ENCODE measurements at places on chromosomes 2 and 18.

- peak; percentile 62 for DNase-seq
Observed at GRCh38 chr2:109125593-109126500, 3.2 kb upstream of the SH3RF3 start.

DNA sequence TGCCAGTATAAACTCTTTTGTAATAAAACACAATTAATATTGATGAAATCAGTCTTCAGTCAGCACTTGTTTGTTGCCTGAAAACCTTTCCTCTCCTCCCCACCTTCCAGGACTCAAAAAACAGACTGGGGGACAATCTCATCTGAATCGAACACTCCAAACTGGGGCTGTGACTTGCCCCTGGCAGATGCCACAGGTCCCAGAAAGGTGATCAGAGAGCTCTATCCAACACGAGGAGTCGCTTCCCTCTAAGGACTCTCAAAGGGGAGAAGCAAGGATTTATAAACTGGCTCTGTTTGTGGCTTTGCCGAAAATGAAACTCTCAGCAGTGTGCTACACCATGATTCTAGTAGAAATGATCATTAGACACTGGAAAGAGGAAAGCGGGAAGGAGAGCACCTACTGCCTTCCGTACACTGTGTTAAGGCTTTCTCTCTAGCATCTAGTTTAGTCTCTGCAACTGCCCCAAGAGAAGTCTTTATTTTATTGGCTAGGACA lies 199.2 kb downstream of the TGIF1 start:
- DNase-seq: peak; percentile 45

GRCh38 chr2:167132906-167133555 lies 244.8 kb downstream of the XIRP2 start:
- DNase-seq: no peak

DNA sequence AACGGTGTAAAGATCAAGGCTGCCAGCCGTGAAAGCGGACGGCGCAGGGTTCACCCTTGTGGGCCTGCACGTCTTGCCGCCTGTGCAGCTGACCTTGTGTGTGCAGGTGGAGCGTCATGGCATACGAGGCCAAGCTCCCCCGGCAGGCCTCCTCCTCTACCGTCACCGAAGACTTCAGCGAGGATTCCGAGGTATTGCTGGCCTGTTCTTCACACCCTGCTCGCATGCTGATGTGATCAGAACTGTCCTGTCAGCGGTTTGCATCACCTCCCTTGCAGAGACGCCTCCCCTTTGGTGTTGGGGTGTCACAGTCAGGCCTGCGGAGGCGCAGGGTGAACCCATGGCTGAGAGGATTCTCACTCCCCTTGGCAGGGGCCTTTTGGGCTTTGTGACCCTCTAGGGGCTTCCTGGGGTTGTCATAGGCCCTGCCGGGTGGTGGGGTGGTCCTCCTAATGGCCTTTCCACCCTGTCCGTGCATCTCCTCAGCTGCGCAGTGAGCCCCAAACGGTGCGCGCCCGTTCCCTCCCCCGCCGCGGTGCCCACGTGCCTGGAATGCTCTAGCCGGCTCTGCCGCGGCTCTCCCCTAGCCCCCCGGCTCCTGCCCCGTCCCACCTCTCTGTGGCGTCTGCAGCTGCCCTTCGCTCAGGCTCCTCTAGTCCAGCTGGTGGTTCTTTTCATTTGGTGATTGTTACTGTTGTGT lies 92.5 kb downstream of the DGKD start:
- DNase-seq: no peak

- no peak for DNase-seq
Observed at GRCh38 chr18:34397286-34397896, 172.7 kb upstream of the NOL4 start.

- no peak for DNase-seq
Observed at GRCh38 chr2:136407117-136407951, 289.4 kb upstream of the CXCR4 start.

DNA sequence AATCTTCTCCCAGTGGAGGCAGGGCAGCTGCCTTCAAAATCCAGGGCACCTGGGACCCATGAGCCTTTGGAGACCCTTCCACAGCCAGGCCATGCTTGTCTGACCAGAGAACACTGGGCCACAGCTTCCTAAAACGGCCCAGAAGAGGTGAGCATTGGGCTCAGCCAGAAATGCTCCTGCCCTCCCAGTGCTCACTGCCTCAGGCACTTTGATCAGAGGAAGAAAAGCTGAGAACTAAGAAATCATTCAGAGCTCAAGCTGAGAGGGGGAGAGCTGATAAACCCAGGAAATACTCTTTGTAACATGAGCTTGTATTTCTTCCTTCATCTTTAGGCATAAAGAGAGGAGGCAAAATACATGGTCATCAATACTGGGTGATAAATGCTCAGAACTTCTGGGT lies 365.5 kb upstream of the KLHL29 start:
- no peak for DNase-seq

DNA sequence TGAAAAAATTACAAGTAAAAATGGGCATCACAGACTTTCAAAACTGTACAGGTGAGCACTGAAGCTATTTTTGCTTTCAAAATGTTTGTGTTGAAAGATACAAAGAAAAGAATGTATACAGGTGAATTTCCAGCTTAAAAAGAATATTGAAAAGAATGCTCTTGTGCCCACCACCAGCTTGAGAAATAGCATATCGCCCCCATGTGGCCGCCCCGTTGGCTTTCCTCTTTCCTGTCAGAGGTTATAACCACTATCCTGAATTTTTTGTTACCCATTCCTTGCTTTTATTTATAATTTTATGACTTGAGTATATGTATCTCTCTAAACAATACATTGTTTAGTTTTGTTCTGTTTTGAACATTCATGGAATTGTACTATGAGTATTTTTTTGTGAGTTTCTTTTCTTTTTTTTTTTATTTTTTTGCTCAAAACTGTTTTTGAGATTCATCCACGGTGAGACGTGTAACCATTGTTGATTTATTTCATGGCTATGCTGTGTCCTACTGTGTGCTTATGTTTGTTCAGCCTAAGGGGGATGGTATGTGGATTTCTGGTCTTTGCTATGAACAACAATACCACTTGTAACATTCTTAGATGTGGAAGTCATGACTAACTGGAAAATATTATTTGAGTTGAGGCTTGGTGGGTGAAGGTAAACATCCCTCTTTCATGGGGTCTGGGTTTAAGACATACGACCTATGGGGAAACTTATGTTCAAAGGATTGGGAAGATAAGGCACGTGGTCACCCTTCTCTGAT lies 11.6 kb downstream of the TRPM8 start:
- no peak for DNase-seq

GRCh38 chr2:159146996-159147666 lies 139.4 kb downstream of the WDSUB1 start:
- DNase-seq: no peak

- DNase-seq: no peak
Observed at GRCh38 chr2:58428096-58429013, 187.2 kb upstream of the FANCL start.

DNA sequence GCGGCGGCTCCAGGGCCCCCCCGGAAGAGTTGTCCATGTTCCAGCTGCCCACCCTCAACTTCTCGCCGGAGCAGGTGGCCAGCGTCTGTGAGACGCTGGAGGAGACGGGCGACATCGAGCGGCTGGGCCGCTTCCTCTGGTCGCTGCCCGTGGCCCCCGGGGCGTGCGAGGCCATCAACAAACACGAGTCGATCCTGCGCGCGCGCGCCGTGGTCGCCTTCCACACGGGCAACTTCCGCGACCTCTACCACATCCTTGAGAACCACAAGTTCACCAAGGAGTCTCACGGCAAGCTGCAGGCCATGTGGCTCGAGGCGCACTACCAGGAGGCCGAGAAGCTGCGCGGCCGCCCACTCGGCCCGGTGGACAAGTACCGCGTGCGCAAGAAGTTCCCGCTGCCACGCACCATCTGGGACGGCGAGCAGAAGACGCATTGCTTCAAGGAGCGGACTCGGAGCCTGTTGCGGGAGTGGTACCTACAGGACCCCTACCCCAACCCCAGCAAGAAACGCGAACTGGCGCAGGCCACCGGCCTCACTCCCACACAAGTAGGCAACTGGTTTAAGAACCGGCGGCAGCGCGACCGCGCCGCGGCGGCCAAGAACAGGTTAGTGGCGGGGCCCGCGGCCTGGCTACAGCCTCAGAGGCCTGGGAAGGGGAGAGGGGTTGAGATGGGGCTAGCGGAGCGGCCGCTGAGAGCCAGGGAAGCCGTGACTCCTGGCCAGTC lies 965 bp downstream of the SIX3 start:
- no peak for DNase-seq

- DNase-seq: no peak
Observed at GRCh38 chr18:34221971-34222306, 2.8 kb downstream of the NOL4 start.

DNA sequence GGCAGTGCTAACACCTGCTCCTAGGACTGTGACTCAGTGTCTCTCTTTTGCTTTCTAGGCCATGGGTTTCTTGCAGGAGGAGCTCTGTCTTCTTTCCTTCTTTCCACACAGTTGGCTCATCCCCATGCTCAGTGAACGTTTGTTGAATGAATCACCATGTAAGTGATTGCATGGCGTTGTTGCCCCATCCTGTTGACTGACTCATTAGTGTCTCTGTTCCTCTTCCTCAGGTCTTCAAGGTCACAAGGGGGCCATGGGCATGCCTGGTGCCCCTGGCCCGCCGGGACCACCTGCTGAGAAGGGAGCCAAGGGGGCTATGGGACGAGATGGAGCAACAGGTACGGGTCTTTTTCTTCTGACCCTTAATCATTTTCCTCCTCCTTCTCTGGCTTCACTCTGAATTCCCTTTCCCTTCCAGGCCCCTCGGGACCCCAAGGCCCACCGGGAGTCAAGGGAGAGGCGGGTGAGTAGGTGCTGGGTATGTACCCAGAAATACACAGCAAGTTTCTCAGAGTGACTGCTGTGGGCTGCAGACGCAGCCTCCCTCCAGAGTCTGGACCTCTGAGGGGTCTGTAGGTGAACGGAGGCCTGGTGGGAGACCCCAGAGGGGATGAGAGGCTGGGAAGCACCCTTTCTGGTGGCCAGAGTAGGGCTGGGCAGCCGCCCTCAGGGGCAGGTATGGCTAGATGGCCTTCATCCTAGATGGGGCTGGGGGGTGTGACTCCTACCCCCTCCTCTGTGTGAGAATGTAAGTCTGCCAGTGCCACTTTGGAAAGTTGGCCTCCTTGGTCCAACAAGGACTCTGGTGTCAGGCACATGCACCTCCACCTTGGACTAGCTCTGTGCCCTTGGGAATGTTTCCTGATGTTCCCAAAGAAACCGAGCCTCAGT lies 32.4 kb downstream of the MARCO start:
- DNase-seq: peak; percentile 89

DNA sequence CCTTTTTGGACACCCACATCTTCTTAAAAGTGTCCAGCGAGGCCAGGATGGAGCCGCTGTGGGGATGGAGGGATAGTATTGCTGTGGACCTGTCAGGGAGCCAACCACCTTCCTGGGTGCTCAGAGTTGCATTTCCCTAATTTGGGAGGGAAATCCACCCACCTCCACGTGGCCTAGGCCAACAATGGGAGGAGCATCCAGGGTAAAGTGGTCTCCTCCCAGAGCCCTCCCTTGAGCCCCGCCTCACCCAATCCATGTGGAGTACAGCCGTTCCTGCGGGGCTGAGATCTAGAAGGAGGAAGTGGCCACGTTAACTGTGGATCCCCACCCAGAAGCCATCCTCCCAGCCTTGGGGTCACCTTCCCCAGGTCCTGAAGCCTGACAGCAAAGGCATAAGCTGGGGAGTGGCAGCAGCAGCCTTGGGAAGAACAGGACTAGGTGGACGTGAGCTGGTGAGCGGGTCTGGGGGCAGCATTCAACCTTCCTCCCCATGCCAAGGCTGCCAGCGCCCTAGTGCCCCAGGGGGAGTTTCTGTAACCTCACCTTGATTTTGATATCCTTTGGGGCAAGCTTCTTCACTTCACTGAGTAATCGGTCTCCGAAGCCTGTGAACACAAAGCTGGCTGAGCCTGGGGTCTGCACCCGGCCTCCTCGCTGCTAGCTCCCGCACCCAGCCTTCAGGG lies 6.8 kb downstream of the ACTR1B start:
- no peak for DNase-seq

- no peak for DNase-seq
Observed at GRCh38 chr2:239224199-239224570, 176.6 kb downstream of the HDAC4 start.

DNA sequence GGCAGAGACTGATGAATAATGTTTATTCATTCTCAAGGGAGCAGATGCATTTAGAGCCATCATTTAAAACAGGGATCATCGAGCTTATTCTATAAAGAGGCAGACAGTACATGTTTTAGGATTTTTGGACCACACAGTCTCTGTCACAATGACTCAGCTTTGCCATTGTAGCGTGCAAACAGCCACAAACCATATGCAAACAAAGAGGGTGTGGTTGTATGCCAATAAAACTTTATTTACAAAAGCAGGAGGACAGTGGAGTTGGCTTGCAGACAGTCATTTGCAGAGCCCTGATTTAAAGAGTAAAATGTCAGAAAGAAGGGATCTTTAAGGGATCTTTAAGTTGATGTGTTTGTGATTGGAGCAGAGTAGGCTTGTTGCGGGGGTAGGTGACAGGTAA lies 51.5 kb downstream of the SMIM21 start:
- DNase-seq: no peak

DNA sequence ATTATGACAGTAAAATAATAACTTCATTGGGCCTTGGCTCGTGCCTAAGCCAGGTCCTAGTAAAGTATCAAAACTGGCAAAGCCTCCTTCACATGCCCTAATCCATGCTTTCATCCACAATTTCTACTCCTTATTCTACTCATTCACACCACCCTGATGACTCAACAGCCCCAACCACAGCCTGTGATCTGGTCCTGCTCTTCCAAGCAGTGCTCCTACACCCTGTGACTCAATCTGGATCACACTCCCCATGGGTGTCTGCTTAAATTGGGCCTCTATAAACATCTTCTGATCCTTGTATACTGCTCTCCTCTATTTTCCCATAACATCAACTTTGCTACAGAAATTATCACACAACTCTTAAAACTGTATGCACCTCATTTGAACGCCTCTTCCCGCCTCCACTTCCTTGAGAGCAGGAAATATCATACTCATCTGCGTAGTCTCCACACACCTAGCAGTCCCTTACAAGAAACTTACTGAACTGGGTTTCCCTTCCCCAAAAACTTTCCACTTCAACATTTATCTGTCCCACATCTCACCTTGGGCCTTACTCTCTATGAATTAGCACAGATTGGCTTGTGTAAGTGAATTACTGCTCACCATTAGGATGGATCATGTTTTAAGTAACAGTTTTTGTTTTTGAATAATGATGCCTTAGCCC lies 15.9 kb downstream of the GTF3C3 start:
- DNase-seq: peak; percentile 1

GRCh38 chr2:36318547-36318946 lies 37.0 kb upstream of the CRIM1 start:
- no peak for DNase-seq

- no peak for DNase-seq
Observed at GRCh38 chr2:71736986-71737385, 283.6 kb downstream of the DYSF start.

DNA sequence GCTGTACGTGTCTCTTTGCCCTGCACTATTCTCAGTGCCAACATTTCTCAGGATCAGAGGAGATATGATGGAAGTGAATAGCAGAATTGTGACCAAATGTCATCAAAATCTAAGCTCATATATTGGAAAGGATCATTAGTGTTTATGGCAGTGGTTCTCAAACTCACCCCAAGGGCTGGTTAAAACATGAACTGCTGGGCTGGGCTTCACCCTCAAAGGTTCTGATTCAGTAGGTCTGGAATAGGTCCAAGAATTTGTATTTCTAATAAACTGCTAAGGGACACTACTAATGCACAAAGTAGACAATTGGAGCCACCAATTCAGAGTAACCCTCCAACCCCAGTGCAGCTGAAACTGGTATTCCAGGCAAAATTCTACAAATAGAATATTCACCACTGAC lies 317.9 kb upstream of the UBE2E3 start:
- no peak for DNase-seq

- DNase-seq: no peak
Observed at GRCh38 chr2:136178941-136179601, 61.1 kb upstream of the CXCR4 start.

Measured in MV-4-11 (cell line).